ENCODE measurements at places on chromosomes 11 and 22.

DNA sequence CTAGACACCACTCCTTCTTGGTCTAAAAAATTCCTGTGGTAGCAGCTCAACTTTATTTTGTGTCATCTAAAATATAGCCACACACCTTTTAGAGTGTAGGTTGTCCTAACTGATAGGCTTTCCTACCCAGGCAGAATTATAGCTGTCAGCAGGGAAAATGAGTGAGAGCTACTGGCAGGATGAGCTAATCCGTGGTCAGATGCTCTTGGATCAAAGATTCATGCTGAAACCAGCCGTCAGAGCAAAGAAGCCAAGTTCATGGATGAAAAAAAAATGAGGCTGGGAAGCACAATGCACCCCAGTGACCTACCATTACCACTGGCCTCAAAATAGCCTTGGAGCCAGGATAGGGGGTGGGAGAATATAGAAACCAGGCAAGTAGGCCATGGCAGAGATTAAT lies 113.1 kb upstream of the BLID start:
- no peak for DNase-seq

GRCh38 chr11:71456831-71457230 lies 3.8 kb downstream of the NADSYN1 start:
- DNase-seq = no peak

GRCh38 chr11:110777775-110778174 lies 65.5 kb upstream of the ARHGAP20 start:
- DNase-seq = no peak

DNA sequence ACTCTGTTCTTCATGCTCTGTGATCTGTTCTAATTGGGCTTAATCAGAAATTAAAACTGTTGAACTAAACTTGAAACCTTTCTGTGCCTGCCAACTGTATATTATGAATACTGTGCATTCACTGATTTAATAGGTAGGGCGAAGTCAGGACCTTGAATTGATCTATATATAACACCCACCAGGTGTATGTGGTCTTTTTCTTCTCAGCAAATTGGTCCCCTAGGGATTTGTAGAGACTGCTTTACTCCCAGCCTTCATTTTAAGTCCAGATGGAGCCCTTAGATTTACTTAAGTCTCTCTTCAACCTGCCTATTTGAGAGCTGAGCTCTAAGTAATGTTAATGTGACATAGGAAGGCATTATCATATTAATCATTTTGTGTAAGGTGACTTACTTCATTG lies 257.5 kb downstream of the TMEM135 start:
- DNase-seq = no peak

- DNase-seq = no peak
Measured at GRCh38 chr11:117701781-117702180, 95.2 kb downstream of the DSCAML1 start.

- DNase-seq = no peak
Measured at GRCh38 chr11:27976262-27976661, 131.7 kb downstream of the KIF18A start.

DNA sequence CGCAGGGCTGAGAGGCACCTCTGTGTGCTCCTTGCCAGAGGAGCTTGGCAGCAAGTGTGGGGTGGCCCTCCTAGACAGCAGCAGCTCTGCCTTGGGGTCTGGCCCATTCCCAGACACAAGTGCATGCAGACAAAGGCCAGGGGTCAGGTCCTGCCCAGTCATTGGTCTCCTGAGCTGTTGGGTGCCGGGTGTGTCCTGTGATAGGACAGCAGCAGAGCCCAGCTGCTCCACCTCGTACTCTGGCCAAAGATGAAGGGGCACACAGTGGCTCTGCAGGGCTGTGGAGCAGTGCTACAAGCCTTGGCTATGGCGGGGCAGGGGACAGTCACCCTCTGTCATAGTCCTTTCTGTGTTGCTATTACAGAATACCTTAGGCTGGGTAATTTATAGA lies 17.3 kb upstream of the OSBPL5 start:
- no peak for DNase-seq

DNA sequence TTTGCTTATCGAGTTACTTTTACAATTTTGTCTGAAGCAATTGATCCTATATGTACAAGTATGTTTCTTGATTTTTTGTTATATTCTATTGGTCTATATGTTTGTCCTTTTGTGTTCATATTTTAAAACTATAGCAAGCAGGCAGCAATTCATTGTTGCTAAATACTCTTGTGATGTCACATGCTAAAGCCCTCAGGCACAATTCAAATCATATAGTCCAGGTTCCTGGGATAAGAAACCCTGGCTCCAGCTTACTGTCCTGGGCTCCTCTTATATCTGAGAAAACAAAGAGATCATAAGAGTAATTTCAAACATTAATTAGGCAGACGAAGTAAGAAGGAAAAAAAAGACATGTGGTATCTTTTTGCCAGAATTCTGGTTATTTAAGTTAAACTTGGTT lies 6.6 kb upstream of the CCDC83 start:
- DNase-seq = no peak

Measured in brain pericyte (primary cell).